ENCODE measurements at places on chromosomes 6 and 20.

DNA sequence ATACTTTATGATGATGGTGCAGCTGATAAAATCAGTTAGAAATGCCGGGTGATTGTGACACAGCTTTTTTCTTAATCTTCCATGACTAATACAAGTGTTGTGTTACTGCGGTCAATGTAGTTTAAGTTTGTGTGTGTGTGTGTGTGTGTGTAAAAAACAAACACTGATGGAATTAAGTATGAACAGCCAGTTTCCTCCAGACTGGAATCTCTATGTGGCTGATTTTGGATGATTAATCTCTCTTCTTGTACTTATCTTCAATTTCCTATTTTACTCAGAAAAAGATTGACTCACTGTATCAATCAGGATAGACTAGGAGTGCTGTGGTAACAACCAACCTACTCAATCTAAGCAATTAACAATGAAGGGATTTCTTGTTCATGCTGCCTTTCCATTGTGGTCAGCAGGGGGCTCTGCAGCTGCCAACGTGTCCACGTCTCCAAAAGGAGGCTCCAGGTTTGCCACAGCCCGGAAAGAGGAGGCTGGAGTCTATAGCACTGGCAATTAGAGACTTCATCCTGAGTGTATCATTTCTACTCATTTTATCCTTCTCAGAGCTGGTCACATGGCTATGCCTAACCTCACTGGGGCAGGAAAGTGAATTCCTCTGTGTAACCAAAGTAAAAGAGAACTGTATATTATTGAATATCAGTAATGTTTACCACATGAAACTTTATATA is 107.7 kb downstream of the CD109 start:
- no peaks in the 10 kb centered on the region for H3K4me1 ChIP-seq
- no peaks in the 10 kb centered on the region for H3K36me3 ChIP-seq
- no peak overlapping the region for H3K4me3 ChIP-seq
- H3K27me3 ChIP-seq, result no peaks in the 10 kb centered on the region

DNA sequence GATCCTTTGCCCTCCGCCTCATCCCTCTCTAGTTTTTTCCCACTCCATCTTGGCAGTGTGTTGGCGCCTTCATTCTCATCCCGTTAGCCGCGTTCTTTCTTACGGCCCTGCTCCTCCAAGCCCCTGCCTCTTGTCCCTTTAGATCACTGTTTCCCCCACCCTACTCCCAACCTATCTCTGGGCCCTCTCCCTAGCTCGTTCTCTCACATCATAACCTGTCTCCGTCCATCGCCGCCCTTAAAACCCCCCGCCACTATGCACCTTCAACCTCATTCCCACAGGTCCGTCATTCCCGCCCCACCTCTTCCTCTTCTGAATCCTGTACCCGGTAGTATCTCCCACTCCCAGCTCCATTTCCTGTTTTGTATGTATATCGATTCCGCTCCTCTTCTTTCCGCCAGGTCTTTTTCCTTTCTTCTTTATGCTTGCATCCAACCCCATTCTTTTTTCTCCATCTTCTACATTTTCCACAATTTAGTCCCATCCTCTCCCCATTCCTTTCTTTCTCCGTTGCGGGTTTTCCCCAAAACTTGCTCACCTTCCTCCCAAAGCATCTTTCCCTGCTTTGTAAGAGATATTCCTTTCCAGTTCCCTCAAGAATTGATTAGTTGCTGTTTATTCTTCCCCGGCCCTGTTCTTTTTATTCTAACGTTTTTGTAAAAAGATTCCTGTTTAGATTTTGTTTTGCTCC is 671 bp downstream of the EFHC1 start:
- H3K27me3 ChIP-seq, result no peaks in the 10 kb centered on the region
- peaks cover 9% of the 10 kb centered on the region for H3K4me1 ChIP-seq
- DNase-seq, result no peak
- H3K36me3 ChIP-seq, result no peaks in the 10 kb centered on the region
- H3K4me3 ChIP-seq, result peak overlapping the region; percentile 70

- no peak overlapping the region for H3K4me3 ChIP-seq
- H3K27me3 ChIP-seq, result no peaks in the 10 kb centered on the region
- H3K27ac ChIP-seq, result no peak overlapping the region
- H3K4me1 ChIP-seq, result no peaks in the 10 kb centered on the region
- H3K36me3 ChIP-seq, result no peaks in the 10 kb centered on the region
- no peak for DNase-seq
Measured at GRCh38 chr6:131914234-131914633, 36.9 kb downstream of the CCN2 start.

DNA sequence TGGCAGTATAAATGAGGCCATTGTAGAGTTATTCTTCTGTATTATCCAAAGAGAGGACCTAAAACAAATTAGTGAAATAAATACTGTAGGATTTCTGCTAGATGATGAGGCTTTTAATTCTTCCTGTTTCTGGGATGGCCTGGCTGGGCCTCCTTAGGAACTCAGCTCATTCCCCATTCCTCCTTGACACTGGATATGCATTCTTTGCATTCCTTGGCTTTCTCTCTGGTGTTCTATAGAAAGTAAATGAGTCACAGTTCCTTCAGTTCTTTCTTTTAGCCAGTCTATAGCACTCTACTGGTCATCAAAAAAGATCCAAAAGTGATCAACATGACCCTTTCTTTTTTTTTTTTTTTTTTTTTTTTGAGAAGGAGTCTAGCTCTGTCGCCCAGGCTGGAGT is 8.6 kb downstream of the OR10C1 start:
- no peaks in the 10 kb centered on the region for H3K36me3 ChIP-seq
- H3K27ac ChIP-seq, result no peak overlapping the region
- no peak overlapping the region for H3K4me3 ChIP-seq
- no peaks in the 10 kb centered on the region for H3K4me1 ChIP-seq

DNA sequence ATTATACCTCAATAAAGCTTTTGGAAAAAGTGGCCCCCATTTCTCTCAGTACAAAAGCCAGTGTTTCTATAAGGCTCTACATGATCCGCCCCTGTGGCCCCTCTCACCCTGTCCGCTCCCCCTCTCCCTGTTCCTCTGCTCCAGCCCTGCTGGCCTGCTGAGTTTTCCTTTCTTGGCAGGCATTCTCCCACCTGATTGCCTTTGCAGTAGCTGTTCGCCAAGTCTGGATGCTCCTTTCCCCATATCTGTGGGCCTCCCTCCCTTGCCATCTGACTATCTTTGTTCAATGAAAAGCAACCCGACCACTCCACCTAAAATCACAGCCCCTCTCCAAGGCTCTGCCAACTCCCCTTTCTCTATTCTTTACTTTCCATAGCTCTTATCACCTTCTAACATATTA is 33.2 kb downstream of the CDH22 start:
- peaks cover 5% of the 10 kb centered on the region for H3K27me3 ChIP-seq
- H3K36me3 ChIP-seq, result no peaks in the 10 kb centered on the region
- no peak overlapping the region for H3K4me3 ChIP-seq
- no peak for DNase-seq

Data from gastrocnemius medialis (tissue), 4 donors.